ENCODE measurements at places on chromosomes 16 and 17.

DNA sequence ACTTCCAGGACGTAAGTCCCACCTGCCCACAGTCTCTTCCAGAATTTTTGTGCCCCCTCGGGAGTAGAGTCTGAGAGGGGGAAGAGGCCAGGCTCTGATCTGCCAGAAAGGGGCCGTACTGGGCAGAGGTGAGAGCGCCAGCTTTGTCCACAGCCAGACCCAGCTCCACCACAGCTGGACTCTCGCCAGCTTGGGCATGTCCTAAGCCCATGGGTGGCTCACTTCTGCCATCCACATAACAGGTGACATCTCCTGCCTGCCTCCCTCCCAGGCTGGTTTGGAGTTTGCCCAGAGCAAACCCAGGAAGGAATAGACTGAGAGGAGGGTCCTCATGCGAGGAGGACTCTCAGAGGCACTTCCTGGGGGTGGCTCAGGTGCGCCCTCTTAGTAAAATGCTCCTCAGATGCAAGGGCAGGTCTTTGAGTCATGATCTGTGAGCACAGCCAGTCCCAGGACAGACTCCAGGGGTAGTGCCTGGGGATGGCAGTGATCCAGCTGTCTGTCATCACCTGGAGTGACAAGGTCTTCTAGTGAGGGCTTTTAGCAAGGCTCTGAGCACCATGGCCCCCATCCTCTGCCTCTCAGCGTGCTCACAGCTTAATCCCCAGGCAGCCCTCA, 89.2 kb downstream of the AMFR start:
- no peak for DNase-seq

- no peak for DNase-seq
Observed at GRCh38 chr17:11353601-11354000, 112.6 kb downstream of the SHISA6 start.

DNA sequence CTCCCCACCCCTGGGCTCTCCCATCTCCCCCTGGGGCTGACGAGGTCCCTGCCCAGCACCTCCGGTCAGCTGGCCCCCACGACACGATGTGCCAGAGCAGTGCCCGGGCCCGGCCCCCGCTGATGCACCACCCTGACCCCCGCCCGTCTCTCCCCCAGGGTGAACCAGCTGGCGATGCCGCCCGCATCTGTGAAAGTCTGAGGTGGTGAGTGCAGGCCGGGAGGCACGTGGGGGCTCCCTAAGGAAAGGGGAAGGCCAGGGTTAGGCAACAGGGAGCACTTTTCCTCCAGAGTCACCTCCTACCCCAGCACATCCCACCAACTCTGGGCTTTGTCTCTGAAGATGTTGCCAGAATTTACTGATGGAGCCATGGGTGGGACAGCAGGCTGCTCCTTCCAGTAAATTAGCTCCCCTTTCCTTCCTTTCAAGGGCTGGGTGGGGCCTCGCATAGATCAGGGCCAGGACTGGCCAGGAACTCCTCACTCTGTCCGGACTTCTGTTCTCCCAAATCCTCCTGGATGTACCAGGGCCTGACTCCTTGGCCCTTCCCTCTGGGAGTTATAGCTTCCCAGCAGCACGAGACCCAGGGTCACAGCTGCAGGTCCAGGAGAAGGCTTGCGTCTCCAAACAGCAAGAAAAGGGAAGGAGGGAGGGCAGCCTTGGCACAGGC, 18.3 kb downstream of the MYBBP1A start:
- DNase-seq = no peak

DNA sequence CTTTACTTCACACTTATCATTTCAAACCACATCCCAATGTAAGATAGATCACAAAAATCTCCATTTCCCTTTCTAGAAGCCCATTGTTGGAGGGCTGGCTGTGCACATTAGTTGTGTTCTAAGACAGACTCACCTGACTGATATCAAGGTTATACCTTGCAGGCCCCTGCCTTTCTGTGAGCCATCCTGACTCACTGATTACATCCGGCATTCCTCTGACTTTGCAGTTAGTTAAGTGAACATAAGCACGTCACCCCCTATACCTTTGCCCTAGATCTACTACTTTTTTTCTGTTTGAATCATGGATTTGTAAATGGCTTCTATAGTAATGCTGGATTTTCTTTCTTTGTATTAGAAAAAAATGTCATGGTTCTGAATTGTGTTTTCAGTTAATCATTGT, 78.3 kb downstream of the TANGO6 start:
- peak; percentile 2 for DNase-seq

DNA sequence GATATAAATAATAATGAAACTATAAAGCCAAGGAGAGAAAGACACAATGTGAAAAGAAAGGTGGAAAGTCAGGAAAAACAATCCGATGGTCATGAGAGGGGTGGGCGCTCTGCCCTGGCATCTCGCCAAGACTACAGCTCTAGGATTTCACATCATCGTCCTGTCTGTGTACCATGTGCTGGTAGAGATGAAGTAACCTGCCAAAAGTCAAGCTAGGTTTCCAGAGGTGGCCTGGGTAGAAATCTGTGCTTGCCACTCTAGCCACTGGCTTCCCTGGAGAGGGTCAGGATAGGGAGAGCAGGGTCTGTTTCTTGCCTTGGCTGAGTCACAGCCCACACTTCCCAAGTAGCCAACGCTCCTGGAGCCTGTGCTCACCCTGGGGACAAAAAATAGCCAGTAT, 31.0 kb upstream of the TRAP1 start:
- no peak for DNase-seq

DNA sequence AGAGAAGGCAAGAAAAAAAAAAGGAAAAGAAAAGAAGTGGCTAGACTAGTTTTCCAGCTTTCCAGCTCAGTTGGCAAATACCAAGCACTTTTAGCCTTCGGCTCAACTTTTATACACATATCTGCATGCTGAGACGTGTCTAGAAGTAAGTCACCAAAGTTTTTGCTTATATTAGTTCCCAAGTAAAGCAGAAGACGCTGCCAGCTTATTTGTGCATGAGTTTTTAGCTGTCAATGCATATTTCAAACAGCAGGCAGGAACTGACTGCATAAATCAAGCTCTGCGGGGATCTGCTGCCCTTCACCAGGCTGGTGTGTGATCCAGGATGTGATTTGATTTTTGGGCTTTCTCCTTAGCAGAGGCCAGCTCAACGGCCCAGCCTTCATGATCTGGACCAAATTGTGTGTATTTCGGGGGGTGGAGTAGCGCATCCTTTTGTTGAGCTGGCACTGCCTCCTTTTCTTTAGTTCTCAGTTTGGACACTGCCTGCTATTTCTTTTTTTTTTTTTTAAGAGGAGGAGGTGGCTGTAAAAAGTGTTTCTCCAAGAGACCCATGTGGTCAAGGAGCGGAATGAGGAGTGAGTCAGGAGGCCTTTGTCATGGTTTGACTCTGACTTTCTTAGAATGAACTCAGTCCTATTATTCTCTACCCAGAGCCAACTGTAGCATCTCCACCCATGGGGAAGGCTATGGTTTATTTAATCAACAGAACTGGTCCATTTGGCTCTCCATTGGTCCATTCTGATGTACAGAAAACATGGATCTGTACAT, 162.6 kb upstream of the XYLT1 start:
- DNase-seq = peak; percentile 78

DNA sequence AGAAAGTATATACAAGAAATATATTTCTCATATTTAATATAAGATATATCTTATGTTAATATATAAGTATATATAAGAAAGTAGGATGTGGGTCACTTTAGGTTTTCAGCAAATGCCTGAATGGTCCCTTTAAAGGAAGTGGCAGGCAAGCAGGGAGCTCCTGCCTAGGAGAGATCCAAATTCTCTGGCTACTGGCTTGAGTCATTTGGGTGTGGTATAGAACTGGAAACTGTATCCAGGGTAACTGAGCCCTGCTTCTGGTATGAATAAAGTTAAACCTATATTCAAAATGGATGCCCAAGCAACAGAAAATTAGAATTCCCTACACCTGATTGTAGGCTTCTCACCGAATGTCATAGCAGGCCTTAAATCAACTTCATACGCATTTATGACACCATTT, 144.4 kb downstream of the ZNF18 start:
- DNase-seq = no peak

- DNase-seq = no peak
Observed at GRCh38 chr17:75557075-75557851, 30.3 kb upstream of the MYO15B start.

- DNase-seq = peak; percentile 78
Observed at GRCh38 chr17:60573236-60574051, 26.5 kb upstream of the PPM1D start.

- no peak for DNase-seq
Observed at GRCh38 chr17:63477480-63478440, 899 bp downstream of the ACE start.

GRCh38 chr16:23863511-23864422, 28.0 kb downstream of the PRKCB start:
- no peak for DNase-seq
